ENCODE measurements at places on chromosomes 11 and 22.

- DNase-seq = no peak
These were observed 361.6 kb downstream of the GUCY1A2 start for GRCh38 chr11:106656646-106657045.

DNA sequence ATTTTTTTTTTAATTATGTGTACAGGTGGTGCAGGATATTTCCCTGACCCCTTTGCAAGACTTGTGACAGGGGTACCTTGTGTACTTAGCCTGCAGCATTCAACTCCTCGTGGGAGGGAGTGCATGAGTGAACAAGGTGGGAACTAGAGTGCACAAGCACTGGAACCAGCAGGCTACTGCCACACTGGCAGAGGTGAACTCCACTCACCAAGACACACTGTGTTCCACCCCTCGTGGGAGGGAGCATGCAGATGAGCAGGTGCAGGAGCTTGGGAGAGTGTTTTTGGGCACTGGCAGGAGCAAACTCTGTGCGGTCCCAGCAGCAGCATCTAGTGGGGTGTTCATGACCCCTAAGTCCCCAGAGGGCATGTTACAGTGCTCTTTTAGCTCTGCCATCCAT, 282.7 kb upstream of the PLET1 start:
- no peak for DNase-seq

GRCh38 chr22:35914665-35915476, 113.8 kb downstream of the RBFOX2 start:
- peak; percentile 78 for DNase-seq

GRCh38 chr11:111423250-111423615, 44.2 kb upstream of the POU2AF1 start:
- no peak for DNase-seq

GRCh38 chr11:64933935-64934681, 1.6 kb downstream of the GPHA2 start:
- no peak for DNase-seq

GRCh38 chr11:11786234-11786633, 55.5 kb upstream of the USP47 start:
- DNase-seq = no peak

DNA sequence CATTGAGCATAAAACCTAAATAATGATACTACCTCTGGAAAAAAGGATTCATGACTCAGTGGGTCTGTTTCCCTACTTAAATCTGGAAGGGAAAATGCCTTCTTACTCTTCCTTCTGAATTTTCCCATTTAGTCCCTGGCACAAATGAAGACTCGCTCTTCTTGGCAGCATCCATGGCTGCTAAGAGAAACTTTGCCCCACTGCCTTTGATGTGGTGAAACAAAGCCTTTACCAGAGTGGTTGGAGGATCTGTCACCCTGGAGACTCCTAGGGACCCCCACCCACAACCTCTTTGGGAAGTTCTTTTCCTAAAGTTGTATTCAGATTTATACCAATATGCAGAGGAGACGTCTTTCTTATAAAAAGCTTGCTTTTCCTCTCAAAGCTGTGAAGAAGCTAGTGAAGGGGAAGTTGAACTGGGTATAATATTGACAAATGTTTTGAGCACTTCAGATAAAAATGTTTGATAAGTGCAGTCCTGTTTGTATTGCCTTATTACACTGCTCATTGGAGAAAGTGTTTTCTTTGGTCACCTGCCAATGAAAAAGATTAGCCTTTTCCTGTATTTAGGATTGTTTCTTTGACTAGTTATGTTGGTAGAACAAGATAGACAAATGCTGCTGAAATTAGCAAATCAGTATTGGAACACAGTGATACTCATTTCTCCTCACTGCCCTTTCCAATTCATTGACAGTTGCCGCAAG, 77.3 kb downstream of the ARFGAP2 start:
- peak; percentile 1 for DNase-seq

- no peak for DNase-seq
These were observed 2.4 kb downstream of the ZDHHC24 start for GRCh38 chr11:66543263-66544107.

- DNase-seq = no peak
These were observed 301.6 kb downstream of the TBC1D22A start for GRCh38 chr22:47064016-47064415.

GRCh38 chr11:94776351-94777321, 8.5 kb downstream of the AMOTL1 start:
- DNase-seq = peak; percentile 28

DNA sequence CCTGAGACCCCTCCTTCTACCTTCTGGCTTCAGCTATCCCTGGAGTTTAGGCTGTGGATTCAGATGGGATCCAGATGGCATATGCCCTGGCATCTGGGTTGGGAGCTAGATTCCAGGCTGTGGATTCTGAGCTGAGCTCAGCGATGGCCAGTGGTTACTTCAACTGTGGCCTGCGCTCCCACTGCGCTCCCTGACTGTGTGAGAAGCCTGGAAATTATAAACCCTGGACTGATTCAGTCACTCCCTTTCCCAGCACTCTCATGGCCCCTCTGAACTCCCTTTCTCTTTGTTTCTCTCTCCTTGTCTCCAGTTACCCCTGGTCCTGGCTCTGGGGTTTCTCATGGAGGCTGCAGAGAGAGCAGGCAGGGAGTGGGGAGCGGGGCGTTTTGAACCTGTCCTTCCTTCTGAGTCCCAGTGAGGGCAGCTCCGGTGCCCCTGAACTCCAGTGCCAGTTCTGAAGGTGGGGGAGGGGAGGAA, 4.8 kb downstream of the ARHGEF17 start:
- DNase-seq = no peak

GRCh38 chr11:102853956-102854355, 10.5 kb upstream of the MMP3 start:
- DNase-seq = no peak

- no peak for DNase-seq
These were observed 8.1 kb downstream of the OR6M1 start for GRCh38 chr11:123798079-123798478.

DNA sequence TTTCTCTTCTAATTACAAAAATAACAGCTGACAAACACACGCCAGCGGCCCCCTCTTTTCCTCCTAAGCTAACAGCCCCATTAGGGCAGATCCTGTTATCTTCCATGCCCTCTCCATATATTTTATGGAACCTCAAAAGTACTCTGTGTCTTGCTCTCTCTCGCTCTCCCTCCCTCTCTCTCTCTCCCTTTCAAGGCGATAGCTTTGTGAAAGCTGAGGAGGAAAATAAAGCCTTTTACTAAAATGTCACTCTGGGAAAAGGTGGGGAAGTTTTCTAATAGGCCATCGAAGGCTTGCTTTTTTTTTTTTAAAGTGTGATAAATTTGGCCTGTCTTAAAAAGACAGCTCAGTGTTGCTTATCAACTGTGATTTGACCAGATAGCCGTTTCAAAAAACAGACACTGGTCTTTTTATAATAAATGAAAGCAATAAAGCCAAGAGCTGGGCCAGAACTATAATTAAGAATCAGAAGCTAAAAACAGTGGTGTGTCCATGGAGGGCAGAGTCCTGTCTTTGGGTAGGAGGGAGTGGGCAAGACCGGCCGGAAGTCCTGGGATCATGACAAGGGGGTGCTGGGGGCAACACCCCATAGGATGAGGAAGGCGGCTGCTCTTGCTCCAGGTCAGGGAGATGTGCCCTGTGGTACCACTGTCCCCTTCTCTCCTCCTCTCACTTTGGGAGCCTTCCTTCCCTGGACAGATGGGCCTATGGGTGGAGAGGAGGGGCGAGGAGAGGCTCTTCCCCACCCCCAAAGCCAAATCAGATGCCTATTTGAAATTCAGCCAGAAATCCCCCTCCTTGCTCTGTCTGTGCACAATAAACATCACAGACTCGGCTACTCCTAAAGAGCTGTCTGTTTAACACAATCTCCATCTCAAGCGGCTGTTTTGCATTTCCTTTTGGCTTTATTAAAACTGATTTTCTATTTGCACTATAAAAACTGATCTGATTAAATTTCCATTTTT, 267.2 kb downstream of the BUD13 start:
- no peak for DNase-seq

- peak; percentile 68 for DNase-seq
These were observed 23.6 kb downstream of the ALX4 start for GRCh38 chr11:44286268-44286880.

- DNase-seq = no peak
These were observed 22.7 kb upstream of the CD44 start for GRCh38 chr11:35116245-35116644.

DNA sequence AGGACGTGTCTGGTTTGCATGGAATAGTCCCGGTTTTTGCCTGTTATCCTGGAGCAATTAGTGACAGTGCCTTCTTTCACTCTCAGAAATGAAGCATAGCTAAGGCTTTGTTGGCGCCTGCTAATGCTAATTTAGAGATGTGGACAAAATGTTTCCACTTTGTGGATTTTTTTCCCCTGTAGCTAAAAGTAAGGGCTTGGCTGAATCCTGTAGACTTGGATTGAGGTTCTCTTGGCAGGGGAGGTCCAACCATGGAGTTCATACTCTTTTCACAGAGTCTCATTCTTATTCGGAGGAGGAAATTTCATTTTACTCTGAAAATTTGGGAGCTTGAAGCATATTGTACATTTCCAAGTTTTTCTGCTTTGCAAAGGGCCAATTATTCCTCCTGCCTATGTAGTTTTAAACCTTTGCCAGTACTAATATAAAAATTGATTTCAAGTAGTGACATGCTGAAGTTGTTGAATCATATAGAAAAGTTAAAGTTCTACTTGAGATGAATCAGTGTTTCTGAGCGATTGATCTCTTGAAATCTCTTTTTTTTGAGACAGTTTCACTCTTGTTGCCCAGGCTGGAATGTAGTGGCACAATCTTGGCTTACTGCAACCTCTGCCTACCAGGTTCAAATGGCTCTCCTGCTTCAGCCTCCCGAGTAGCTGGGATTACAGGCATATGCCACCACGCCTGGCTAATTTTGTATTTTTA, 20.0 kb downstream of the PPFIA1 start:
- no peak for DNase-seq

- no peak for DNase-seq
These were observed 72.6 kb downstream of the C22orf31 start for GRCh38 chr22:28989035-28989464.

DNA sequence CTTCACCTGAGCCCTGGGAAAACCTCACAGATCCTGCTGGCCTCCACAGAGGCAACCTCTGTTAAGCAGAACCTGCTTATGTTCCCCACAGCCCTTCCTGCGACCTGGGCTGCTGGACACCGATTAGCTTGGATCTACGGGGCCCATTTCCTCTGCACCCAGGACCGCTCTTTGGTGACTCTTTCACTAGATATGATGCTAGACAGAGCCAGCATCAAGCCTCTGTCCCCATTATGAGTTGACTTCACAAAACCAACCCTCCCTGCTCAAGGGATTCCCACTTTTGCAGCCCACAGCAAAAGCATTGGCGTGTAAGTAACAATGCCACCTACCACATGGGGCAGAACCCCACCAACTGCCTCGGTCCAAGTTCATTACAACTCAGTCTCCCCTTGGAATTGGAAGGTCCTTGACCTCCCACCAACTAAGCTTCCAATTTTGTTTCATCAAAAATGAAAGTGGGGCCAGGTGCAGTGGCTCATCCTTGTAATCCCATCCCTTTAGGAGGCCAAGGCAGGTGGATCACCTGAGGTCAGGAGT, 15.2 kb upstream of the TMPRSS4 start:
- no peak for DNase-seq

- DNase-seq = no peak
These were observed 644 bp upstream of the NDUFV1 start for GRCh38 chr11:67606093-67606491.

DNA sequence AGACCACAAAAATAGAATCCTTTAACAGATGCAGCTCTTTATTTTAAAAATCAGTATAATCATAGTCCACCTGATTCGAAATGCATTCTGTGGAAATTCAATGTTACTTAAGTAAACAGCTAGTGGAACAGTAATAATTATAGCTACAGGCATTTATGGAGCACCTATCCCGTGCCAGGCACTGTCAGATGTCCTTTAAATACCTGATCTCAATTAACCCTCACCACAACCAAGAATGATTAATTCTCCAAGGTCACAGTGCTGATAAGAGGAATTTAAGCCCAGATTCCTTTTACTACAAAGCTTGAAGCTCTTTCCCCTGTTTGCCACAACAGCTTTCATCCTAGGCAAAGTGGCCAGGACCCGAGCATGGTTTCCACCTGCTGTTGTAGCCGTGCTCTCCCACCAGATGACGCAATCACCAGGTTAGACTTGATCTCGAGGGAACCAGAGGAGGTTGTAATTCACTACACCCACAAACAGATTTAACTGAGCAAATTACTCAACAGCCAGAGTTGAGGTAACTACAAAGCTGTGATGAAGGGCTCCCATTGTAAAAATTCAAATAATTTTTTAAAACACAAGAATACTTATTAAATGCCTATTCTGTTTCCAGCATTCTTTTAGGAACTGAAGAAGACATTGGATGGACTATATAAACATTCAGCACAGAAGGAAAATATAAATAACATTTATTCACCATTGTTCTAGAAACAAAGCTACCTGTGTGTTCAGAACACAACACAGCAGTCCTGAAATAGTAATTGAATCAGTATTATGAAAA, 10.3 kb downstream of the PRDM10 start:
- DNase-seq = peak; percentile 61

GRCh38 chr11:29534836-29535235, 482.0 kb downstream of the KCNA4 start:
- DNase-seq = no peak

GRCh38 chr22:17922925-17923903, 101.1 kb downstream of the MICAL3 start:
- peak; percentile 16 for DNase-seq

DNA sequence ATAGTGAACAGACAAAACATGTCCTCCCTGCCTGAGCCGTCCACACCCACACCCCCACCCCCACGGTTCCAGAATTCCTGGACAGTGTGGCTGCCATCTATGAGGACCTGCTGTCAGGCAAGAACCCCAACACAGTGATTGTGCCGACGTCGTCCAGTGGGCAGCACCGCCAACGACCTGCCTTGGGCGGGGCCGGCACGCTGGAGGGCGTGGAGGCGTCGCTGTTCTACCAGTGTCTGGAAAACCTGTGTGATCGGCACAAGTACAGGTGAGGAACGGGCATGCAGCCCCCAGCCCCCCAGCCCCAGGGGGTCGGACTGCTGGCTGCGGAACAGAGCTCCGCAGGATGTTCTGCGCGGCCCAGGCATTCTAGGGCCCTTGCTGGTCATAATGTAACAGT, 19.7 kb downstream of the ARFGAP2 start:
- no peak for DNase-seq

GRCh38 chr22:21937821-21938070, 14.9 kb downstream of the PPM1F start:
- DNase-seq = no peak

DNA sequence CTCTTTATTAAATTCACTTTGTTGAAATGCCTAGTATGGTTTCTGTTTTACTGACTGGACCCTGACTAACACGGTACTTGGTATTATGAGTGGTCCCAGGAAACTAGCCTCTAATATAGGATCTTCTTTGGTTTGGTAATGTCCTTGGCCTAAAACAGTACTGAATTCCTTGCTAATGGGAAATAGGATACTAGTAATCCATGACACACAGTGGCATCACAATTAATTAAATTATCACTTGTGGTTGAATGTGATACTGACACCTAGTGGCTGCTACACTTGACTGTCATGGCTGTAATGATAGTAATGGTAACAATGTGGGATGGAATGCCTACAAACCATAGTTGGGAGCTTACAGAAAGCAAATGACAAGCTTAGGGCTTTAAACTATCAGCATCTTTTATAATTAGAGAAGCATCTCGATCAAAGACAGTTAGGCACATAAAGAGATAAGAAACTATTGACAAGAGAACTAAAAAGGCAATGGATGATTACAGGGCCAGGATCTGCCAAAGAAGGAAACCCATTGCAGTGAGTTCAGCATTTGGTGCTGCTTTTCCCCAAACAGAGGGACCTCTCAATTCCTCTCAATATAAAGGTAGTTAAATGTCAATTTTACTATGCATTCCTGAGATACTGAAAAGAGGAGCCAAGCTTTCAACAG, 8.6 kb downstream of the DNHD1 start:
- DNase-seq = peak; percentile 24

GRCh38 chr22:46835288-46835687, 72.8 kb downstream of the TBC1D22A start:
- no peak for DNase-seq

Data from Calu3 (cell line).